Right lobe of liver (tissue), 6 donors: ENCODE measurements at places on chromosomes 4 and X.
A peak's percentile ranks its signal among the peaks of the same experiment; 100 is the strongest.

DNA sequence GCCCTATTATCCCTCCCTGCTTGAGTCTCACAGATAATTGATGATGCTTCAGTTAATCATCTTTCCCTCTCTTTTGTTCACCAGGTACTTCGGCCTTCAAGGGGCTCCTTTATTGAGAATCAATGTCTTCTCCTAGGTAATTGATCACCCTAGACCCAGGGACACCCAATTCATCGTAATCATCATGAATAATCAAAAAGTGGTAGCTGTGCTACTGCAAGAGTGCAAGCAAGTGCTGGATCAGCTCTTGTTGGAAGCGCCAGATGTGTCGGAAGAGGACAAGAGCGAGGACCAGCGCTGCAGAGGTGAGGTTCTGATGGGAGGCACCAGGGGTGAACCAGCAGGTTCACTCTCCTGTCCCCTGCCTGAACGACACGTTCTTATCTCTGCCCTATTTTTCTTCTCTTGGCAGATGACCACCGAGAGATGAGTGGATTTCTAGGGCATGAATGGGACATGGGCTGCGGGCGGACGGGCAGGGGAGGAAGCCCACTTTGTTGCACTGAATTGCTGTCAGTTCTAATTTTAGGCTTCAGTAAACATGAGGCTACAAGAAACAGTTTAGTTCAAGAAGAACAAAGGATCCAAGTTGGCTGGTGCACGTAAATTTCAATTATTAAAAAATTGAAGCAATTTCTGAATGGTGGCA is 80.5 kb downstream of the ALPK1 start:
- no peak for DNase-seq

- no peak for DNase-seq
Observed at GRCh38 chr4:185405296-185405999, 8.8 kb downstream of the ANKRD37 start.

DNA sequence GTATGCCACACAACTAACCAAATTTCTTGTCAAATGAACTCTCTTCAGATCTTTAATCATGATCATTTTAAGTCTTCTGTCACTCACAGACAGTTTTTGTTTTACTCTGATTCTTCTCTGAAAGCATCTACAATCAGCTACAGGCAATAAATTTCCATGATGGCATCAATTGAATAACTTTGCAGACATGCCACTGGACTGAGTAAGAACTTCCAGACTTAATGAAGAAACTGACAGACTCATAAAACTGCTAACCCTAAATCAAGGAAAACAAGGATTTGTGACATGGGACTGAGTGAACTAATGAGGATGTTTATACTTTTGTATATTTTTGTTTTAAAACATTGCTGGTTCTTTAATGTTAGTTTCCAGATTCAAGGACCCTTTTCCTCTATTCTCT is 5.5 kb upstream of the PPP1R2C start:
- no peak for DNase-seq

- no peak for DNase-seq
Observed at GRCh38 chr4:123553279-123553678, 156.7 kb downstream of the SPRY1 start.

DNA sequence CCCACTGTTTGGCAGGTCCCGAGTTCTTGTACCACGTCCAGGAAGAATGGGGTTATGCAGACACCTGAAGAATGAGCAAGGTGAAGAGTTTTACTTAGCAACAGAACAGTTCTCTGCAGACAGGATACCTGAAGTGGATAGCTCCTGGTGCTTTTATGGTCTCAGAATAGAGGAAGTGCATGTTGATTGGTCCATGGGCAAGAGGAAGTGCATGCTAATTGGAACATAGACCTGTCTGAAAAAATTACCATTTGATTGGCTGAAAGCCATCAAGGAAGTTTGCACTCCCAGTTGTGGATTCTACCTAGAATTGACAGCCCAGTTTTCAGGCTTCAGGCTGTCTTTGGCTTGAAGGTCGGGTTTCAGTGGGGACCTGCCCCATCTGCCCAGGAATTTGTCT is 887.5 kb downstream of the FAT4 start:
- no peak for DNase-seq

DNA sequence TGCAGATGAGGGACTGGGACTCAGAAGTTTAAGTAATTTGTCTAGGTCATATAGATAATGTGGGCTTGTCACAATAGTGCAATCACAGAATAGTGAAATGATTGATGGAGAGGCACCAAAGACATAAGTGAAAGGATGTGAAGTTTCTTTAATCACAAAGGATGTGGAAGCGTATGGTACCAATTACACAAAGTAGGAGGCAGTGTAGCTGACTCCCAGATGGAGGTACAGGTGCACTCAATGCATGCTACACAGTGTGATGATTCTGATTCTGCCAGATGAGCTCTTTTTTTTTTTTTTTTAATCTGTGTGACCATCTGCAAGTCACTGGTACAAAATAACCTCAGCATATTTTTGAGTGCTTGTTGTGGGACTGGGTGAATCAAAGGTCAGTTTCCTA is 411.3 kb downstream of the SPRY1 start:
- no peak for DNase-seq

DNA sequence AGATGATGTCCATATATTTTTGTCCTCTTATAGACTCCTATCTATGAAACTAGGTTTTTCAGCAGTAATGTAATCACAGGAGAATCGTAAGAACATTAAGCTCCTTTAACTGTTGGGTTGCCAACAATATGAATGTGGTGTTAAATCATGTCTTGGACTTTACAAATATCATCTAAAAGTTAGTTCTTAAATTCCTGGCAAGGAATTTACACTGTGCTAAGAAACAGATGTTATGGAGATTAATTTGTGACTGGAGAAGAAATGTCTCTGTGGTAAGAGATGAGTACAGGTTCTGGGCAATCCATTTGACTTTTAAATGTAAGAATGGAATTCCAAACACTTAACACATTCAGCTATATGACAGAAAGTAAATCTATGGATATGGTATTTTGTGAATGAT is 34.6 kb downstream of the CNKSR2 start:
- DNase-seq, result no peak

DNA sequence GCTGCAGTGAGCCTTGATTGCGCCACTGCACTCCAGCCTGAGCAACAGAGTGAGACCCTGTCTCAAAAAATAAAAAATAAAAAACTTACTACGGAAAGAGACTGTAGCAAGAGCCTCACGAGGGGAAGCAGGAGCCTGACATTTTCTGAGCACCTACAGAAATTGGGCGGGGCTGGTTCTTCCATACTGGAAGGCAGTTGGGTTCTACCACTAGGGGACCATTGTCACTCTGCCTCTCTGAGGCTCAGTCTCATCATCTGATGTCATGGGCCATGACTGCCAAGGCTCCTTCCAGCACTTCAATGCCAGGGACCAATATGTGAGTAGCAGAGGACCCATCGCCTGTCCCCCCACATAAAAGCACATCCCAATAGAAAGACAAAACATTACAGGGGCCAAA is 8.2 kb downstream of the SH3KBP1 start:
- DNase-seq, result no peak

- no peak for DNase-seq
Observed at GRCh38 chr4:142861351-142861750, 15.2 kb upstream of the INPP4B start.

GRCh38 chr4:186624951-186625350 is 69.6 kb upstream of the MTNR1A start:
- DNase-seq, result no peak

DNA sequence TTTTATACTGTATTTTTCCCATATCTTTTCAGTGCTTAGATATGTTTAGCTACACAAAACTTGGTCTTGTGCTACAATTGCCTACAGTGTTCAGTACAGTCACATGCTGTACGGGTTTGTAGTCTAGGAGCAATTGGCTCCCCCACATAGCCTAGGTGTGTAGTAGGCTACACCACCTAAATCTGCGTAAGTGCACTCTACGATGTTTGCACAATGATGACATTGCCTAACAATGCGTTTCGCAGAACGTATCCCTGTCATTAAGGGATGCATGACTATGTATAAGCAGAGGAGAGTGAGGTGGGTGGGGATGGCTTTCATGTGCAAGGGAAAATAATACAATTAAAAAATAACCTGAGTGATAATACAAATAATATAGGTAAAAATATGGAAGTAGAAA is 131.4 kb downstream of the GBA3 start:
- no peak for DNase-seq

- no peak for DNase-seq
Observed at GRCh38 chr4:56973336-56973735, 4.1 kb downstream of the NOA1 start.

DNA sequence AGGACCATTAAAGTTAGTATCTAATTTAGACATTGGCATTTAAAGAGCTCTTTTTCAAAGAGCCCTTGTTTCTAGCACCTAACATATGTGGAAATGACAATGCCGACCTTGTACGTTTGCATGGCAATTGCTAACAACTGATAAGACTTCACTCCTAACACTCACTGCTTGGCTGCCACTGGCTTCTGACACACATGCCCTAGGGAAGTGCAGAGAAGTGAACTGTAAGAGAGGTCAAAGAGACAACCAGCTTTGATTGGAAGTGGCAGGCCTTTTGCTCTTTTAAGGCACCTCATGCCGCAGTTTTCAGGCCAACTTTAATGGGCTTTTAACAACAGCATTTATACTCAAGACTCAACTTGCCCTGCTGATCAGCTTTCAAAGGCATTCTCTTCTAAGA is 158.4 kb downstream of the RAB28 start:
- DNase-seq, result no peak

GRCh38 chr4:56976837-56977320 is 527 bp downstream of the NOA1 start:
- peak; percentile 72 for DNase-seq

- DNase-seq, result no peak
Observed at GRCh38 chrX:22664826-22665225, 334.9 kb upstream of the DDX53 start.

DNA sequence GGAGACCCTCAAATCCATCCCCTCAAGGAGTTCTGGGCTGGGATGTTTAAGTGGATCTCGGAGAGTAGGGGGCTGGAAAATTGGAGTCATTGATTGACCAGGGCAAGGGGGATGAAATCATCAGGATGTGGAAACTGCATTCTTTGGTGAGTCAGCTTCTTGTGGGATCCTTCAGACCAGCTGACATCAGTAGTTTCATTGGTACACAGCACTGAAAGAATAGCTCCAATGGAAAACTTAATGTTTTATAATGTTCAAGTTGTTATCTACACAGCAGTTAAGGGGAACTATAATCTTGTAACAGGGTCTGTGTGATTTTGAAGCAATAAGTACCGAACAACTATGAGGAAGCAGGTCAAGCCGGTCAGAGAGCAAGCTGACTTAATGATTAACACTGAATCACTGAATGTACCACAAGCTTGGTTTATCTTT is 506.1 kb downstream of the RPA4 start:
- no peak for DNase-seq

DNA sequence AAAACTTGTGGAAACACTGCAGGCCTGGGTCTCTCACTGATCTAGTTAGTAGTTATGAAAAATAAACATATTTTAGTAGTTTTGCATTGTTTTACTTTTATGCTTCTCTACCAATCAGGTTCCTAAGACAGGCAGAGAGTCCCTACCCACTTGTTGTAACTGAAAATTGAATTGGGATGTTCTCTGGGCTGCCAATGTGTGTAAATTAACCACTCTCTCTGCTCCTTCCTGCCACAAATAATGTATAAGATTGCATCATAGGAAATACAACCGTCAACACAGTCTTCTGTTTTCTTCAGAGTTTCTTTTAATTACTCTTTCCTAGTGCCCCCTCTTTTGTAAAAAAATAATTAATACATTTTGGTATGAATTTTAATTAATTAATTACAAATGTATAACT is 677.3 kb downstream of the FSTL5 start:
- DNase-seq, result no peak

DNA sequence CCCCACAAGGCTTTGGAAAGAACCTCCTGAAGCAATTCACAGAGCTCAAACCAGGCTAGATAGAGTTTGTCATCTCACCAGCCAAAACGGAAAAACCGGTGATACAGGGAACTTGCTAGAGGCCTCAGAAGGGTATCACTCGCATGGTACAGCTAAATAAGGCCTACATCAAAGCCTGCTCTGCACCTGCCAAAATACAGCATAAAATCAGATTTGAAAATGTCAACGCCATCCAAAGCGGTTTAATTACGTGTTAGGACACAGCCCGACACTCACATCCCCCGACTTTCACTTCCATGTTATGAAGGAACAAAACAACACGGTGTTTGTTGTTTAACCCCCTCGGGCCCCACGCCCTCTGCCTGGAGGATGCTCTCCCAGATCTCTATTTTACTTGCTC is 65.0 kb downstream of the MAPK10 start:
- no peak for DNase-seq

DNA sequence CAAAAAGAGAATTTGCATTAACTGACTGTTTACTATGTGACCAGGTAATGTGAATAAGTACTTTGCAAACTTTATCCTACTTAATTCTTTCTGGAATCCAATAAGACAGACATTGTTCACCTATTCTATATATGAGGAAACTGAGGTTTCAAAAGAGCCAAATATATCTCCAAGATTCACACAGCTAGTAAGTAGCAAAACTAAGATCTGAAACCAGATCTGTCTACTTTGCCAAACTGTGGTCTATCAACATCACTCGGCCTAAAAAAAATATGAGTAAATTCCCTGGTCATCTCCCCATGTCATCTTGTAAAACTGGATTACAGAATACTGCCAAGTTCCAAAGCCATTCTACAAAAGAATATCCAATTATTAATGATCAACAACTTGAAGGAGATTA is 52.8 kb downstream of the ANAPC10 start:
- DNase-seq, result no peak

GRCh38 chrX:72003811-72004750 is 93.4 kb downstream of the NHSL2 start:
- DNase-seq, result no peak

DNA sequence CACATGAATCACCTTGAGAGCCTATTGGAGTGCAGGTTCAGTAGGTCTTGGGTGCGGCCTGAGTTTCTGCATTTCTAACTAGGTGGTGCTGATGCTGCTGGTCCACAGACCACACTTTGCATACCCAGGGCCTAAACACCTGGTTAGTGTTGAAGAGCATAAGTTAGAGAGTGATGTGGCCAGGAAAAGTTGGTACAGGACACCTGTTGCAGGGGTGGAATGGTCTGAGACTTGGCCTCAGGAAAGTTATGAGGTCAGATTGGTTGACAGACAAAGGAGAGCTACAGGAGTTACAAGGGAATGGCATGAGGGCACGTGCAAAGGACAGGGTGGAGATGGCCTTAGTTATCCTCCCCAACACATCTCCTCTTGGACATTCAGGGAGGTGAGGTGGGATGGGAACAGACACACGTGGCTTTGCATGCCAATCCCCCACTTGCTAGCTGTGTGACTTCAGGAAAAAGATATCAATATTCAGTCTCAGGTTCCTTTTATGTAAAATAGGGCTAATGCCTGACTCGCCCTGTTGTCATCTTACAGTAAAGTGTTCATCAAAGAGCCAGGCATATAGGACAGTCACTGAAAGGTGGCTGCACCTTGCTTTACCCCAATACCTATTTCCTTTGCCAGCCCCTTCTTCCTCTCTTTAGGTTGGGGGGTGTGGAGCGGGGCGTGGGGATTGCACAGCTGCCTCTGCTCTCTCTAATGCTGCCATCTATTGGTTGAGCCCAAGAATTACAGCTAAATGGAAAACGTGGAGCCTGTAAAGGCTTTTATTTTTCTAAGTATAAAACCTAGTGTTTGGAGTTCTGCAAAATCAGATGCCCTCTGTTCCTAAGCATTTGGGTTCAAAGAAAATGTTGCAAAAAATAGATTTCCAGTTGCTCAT is 47.5 kb downstream of the ATG4A start:
- DNase-seq, result no peak

- DNase-seq, result no peak
Observed at GRCh38 chr4:180923486-180923885, 1319.7 kb upstream of the TENM3 start.

GRCh38 chr4:164204434-164204833 is 549.5 kb upstream of the SMIM31 start:
- DNase-seq, result no peak

GRCh38 chr4:8694651-8695151 is 102.1 kb downstream of the CPZ start:
- DNase-seq, result no peak
